ENCODE measurements at places on chromosomes 3 and 15. TPM values are rescaled to one million over a fixed set of nuclear protein-coding genes. Genes with fewer than 3 reads are reported as not detected.

Gene TPRG1
- total RNA-seq, result 12.7 TPM

Gene CCR1
- 16.5 TPM for total RNA-seq

Gene NCK1
- 54.3 TPM for total RNA-seq

Gene PTH1R
- 6.6 TPM for total RNA-seq

Gene CYP1A2
- total RNA-seq, result not detected

Gene SH3GL3
- total RNA-seq, result 0.67 TPM

Gene CACNA2D3
- total RNA-seq, result 6.9 TPM

Gene NEO1
- 56.1 TPM for total RNA-seq

All from sciatic nerve (tissue), 2 donors.